OCI-LY7 (cell line): ENCODE measurements at places on chromosomes 7 and 10. TPM values are rescaled to one million over a fixed set of nuclear protein-coding genes. Genes with fewer than 3 reads are reported as not detected.

Gene ELN
- total RNA-seq = not detected in 2 replicates

Gene CALN1
- total RNA-seq = not detected in 2 replicates

Gene BMPER
- total RNA-seq = not detected in 2 replicates

Gene HOXA4
- 1.6 and 2.0 TPM in 2 replicates for total RNA-seq

Gene CDNF
- 3.6 and 3.7 TPM in 2 replicates for total RNA-seq

Gene LMOD2
- not detected in 2 replicates for total RNA-seq

Gene ANXA8
- total RNA-seq = not detected in 2 replicates

Gene C1QL3
- not detected in 2 replicates for total RNA-seq

Gene ZNF804B
- not detected in 2 replicates for total RNA-seq

Gene ITPRID1
- total RNA-seq = not detected in 2 replicates
